ENCODE measurements at places on chromosomes 5 and 9.

DNA sequence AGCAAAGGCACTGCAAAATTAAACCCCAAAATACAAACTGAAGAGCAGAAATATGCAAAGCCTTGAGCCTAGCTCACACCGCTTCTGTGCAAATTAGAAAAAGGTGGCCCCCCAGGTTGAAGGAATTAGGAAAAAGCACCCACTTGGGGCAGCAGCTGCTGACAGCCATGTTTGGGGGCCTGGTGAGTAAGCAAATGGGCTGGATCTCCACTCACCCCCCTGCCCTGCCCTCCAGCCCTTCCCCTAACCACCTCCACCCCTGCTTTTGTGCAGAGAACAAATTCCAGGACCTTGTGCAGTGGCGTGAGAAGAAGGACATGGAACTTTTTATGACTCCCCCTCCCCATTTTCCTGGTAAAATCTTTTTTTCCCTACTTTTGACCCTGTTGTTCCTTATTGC is 92.0 kb upstream of the DNAH5 start:
- no peak for DNase-seq

DNA sequence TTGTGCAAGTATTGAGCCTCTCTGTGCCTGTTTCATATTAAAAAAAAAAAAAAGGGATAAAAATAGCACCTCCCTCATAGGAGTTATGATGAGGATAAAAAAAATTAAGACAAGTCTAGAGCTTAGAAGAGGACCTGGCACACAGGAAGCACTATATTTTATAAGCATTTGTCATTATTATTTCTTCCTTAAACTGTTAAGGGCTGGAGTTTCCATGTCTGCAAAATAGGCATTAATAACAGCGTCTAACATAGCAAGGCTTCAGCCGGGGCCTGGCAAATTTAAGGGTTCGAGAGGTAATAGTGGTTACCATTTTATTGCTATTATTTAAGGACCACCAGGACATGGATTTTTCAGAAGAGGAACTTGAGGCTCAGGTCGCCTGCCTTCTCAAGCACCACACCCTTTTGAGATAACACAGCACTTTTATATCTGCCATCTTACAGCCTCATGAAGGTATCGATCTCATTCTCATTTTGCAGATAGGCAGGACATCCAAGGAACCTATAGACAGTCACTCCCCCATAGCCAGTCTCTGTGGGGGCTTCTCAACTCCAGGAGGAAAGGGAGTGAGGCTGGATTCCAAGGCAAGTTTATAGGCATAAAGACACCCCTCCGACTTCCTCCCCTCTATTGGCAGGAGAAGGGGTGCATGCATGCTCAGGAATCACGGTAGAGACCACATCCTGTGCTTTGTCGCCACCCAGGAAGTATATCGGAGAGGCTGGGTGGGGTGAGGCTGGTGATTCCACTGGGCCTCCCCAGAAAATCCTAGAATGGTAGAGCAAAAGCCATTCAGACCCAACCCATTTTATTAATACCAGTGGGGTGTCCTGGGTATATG is 2.4 kb downstream of the ANXA6 start:
- DNase-seq = peak; percentile 71

- peak; percentile 55 for DNase-seq
These were observed 73.8 kb upstream of the ITGA2 start for GRCh38 chr5:52915176-52915875.

DNA sequence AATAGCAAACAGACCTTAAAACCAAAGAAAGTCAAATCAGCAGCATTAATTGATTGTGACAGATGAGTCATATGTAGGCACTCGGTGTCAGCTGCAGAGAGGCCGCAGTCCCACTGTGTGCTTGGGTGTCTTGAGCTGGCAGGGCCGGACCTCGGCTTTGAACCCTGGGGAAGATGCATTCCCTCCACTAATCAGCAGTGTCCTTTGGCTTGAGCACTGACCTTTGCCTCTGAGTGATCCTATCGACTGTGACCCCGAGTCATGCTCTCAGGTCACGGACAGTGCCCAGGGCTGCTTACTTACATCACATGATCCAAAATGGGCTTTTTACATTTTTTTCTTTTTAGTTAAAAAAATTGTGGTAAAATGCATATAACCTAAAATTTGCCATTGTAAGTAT is 188.7 kb downstream of the GADD45G start:
- no peak for DNase-seq

- DNase-seq = no peak
These were observed 1282.7 kb upstream of the WWC1 start for GRCh38 chr5:167008705-167009104.

- no peak for DNase-seq
These were observed 179.0 kb downstream of the TAF11L14 start for GRCh38 chr5:17813214-17813613.

GRCh38 chr9:79885093-79885857 is 313.5 kb downstream of the TLE4 start:
- no peak for DNase-seq

DNA sequence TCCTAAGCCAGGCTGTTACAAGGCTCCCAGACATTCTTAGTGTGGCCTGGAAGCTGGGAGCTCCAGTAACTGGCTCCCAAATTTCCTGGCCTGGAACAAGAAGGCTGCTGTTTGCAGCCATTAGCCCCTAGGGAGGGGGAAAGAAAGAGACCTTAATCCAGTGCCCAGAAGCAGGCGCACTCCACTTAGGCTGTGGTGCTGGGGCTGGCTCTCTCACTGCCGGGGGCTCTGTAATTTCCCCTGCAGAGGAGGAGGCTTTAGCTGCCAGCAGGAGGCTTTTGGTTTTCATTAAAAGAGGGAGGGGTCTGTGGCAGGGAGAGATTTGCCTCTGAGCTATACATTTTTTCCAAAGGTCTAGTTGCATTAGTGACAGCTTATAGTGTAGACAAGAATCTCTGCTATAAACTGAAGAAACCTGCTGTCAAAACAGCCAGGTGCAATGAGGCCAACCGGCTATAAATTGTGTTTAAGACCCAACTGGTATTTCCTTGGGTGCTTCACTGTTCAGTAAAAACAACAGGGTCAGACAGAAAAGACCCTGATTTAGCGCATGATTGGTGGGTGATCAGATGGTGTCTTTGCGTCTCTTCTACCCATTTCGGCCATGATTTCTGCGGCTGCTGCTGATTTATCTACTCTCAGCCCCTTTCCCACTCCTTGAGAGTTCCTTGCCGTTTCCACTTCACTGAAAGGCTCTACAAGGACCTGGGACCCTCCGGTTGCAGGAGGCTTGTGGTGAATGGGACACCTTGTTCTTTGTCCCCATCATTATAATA is 254.6 kb downstream of the AOPEP start:
- DNase-seq = no peak

GRCh38 chr5:35058374-35058788 is 10.6 kb upstream of the AGXT2 start:
- DNase-seq = no peak

GRCh38 chr9:110217656-110218099 is 9.7 kb upstream of the C9orf152 start:
- no peak for DNase-seq

DNA sequence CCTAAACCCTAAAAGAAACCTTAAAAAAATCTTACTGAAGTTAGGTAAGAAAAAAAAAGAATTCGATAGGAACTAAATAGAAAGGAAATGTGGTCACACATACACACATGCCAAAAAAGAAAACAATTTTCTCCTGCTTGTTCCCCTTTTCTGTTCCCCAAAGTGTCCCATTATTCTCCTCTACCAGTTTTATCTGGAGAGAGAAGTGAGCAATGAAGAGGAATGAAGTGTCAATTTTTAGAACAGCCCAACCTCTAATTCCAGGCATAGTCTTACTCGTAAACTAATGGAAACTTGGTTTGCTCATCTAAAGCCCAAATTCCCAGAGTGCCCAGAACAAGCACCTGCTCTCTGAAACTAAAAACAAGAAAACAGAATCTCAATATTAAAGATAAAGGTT is 26.1 kb downstream of the AP3B1 start:
- no peak for DNase-seq

DNA sequence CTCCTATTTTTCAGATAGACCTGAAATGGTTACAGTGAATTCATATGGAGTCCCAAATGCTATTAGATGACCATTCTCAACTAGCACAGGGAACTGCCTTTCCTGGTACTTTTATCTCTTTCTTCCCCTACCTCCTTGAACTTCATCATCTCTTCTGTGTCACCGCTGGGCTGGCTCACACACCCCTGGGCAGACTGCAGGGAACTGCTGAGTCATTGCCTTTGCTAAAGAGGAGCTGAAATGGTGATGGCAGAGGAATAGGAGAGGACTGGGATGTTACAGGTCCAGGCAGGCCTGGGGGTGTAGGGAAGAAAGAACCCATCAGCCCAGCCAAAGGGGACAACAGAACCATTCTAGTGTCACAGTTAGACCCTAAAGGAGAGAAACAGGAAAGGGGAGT is 322.3 kb downstream of the ASTN2 start:
- no peak for DNase-seq

GRCh38 chr9:124611106-124611505 is 103.9 kb upstream of the NR5A1 start:
- no peak for DNase-seq

GRCh38 chr5:178278358-178279023 is 45.9 kb upstream of the PHYKPL start:
- DNase-seq = no peak

GRCh38 chr9:16221366-16221765 is 649.1 kb downstream of the BNC2 start:
- DNase-seq = no peak

DNA sequence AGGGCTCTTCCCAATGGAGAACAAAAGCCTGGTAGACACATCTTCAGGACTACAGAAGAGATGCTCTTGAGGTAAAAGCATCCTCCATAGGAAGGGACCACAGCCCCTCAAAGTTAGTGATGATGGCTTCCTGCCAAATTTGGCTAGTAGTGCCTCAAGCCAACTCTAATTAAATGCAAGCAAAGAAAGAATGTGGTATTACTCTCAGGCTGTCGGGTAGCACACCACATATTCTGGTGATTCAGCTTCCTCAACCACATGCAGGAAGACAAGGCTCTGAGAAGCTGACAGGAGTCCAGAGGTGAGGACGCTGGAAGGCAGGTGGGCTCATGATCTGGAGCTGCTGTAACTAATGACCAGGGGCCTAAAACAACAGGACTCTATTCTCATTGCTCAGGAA is 37.2 kb upstream of the S1PR3 start:
- no peak for DNase-seq

DNA sequence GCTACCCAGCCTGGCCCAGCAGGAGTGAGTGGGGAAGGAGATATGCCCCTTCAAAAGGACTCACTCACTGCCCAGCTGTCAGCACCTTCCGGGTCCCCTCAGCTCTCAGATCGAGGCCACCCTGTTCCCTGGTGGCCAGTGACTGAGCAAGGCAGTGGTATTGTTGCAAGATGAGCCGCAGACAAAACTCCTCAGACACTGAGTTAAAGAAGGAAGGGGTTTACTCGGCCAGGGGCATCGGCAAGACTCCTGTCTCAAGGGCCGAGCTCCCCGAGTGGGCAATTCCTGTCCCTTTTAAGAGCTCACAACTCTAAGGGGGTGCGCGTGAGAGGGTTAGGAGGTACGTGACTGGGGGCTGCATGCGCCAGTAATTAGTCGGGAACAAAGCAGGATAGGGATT is 9.7 kb upstream of the N4BP3 start:
- DNase-seq = no peak

GRCh38 chr5:160635046-160635445 is 213.4 kb downstream of the PTTG1 start:
- no peak for DNase-seq

DNA sequence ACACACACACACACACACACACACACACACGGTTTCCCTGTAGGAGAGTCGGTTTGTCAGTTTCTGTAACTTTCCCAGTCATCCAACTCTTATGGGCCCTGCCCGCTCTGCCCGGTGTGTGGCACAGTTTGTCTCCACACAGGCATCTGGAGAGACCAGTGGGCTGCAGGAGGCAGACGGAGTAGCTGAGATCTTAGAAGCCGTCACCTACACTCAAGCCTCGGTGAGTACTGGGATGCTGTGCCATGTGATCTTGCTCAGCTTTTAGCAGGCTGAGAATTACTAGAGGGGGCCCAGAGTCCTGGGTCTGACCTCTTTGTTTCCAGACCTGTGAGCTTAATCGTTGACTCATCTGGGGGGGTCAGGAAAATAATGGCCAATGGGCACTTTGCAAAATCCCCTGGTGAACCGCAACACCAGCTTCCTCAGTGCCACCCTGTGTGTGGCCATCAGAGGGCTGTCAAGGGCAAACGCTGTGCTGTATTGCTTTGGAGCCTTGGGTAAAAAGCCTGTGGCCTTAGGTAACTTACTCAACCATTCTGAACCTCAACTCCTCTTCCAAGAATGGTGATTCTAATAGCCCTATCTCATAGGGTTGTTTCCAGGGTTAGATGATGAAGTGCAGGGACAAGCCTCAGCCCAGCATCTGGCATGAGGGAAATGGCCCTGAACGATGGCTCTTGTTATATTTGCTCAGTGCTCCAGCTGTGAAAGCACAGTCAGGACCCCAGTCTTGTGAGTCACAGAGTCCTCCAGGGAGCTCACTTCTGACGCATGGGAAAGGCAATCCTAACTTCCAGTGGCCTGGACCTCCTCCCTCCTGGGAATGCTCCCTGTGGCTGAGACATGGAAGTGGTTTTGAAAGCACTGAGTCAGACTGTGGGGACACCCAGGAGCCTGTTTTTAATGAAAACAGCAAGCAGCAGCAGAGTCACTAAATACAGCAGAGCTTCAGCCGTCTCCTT is 45.6 kb downstream of the COL15A1 start:
- peak; percentile 36 for DNase-seq

DNA sequence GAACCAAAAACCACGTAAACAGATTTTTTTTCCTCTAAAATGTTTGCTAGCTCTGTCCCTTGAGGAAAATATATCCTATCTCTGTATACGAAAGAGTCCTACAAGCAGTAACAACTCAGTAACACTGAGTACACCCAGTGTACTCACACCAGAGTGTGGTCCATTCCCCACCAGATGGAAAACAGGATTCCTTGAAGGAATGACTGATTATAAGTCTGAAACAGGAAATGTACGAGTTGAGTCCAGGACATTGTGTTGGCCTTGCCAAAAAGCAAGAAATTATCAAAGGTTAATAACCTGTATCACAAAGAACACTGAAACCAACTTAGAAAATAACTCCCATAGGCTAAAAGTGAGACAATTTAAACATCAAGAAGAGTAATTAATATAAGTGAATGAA is 20.4 kb downstream of the GOLPH3 start:
- DNase-seq = no peak

GRCh38 chr9:112168197-112168596 is 6.9 kb downstream of the SUSD1 start:
- DNase-seq = no peak

DNA sequence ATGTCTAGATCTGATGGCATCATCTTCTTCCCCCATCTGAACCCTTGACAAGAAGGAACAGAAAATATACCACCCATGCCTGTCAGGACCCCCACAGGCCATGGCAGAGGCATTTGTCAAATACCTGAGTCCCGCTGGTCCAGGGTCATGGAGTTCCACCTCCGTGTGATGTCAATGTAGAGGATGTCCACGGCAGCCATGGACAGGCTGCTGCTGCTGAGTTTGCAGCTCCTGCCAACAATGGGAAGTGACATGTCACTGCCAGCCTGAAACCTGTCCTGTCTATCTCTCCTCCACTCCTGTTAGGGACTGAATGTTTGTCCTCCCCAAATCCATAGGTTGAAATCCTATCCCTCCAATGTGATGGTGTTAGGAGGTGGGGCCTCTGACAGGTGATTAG is 208.8 kb downstream of the DAB2IP start:
- DNase-seq = no peak

- no peak for DNase-seq
These were observed 76.6 kb upstream of the PAM start for GRCh38 chr5:102678267-102679058.

- no peak for DNase-seq
These were observed 179.3 kb downstream of the ENC1 start for GRCh38 chr5:74461251-74461650.

Data from activated CD8-positive, alpha-beta memory T cell treated with anti-CD3 and anti-CD28 coated beads, Interleukin-2, amount 50 U/mL, for 48 hours (primary cell).